ENCODE measurements at places on chromosomes 1 and 21.

- no peak for DNase-seq
Observed at GRCh38 chr1:44002606-44003157, 11.3 kb downstream of the CCDC24 start.

- no peak for DNase-seq
Observed at GRCh38 chr1:227540170-227541098, 22.9 kb upstream of the ZNF678 start.

GRCh38 chr1:101363891-101364318 lies 127.1 kb downstream of the S1PR1 start:
- DNase-seq = no peak

GRCh38 chr1:62228136-62228882 lies 33.7 kb downstream of the L1TD1 start:
- DNase-seq = no peak

DNA sequence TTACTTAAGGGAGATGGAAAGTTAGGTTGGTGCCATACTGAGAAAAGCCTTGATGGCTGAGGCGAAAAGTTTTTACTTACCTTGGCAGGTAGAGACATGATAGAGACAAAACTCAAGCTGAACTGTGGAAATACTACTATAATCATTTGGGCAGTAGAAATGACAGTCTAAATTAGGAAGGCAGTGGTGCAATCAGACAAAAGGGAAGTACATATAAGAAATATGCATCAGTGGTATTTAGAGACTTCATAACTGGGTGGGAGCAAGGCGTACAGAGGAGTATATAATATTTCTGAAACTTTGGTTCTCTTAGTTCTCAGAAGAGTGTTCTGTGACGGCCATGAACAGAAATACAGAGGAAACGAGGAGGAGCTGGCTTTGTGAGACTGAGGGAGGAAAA lies 2.4 kb upstream of the CEP350 start:
- no peak for DNase-seq

DNA sequence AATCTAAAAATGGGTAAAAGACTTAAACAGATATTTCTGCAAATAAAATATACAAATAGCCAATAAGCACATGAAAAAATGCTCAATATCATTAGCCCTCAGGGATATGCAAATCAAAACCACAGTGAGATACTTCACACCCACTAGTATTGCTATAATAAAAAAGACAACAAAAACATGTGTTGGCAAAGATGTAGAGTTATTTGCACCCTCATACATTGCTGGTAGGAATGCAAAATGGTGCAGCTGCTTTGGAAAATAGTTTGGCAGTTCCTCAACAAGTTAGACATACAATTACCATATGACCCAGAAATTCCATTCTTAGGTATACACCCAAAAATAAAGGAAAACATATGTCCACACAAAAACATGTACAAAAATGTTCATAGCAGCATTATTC lies 30.2 kb downstream of the ZZZ3 start:
- no peak for DNase-seq

DNA sequence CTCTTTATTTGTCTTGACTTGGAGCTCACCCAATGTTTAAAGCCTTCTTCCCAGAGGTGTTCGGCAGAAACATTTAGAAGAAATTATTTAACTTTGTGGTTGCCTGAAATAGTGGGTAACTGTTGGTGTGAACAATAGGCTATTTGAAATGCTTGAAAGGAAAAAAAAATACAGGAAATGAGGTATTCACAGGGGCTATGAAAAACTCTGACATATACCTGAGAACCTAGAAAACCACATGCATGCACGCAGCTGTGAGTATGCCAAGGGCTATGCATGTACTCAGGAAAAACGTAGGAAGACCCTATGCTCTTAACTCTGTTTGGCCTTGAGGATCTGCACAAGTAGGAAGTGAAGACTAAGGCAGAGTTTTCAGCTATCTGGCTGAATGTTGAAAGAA lies 16.4 kb upstream of the RNF186 start:
- no peak for DNase-seq
